ENCODE measurements at places on chromosomes 6 and 20.

DNA sequence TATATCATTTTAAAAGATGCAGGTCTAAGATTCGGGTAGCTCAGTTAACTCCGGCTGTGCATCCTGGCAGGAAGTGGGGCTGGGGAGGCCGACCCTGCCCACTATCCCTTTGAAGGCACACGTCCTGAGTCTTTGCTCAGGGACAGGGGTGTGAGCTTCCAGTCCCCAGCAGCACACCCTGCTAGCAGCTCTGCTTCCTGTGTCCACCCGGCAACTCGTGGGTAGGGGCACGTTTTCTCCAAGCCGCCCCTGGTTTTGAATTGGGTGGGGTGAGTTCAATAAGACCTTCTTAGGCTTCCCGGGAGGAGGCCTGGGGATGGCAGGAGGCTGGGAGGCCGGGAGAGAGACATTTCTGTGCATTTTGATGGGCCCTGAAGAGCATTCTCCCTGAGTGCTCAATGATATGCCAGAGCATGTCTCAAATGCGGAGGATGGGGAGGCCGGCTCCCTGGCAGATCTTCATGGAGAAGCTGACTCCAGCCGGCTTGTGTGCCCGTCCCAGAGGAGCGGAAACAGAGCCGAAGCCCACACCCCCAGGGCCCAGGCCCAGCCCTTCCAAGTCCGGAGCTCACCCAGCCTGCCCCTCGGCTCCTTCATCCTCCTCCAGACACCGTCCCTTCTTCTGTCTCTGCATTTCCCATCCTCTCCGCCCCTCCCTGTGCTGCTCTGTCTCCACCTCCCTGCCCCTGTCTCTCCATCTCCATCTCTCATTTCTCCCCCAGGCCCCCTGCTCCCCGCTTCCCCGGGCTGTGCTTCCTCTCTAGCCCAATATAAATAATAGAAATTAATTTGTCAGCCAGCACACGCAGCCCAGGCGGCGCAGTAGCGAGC, 36.3 kb upstream of the ZFAND3 start:
- DNase-seq, result no peak

DNA sequence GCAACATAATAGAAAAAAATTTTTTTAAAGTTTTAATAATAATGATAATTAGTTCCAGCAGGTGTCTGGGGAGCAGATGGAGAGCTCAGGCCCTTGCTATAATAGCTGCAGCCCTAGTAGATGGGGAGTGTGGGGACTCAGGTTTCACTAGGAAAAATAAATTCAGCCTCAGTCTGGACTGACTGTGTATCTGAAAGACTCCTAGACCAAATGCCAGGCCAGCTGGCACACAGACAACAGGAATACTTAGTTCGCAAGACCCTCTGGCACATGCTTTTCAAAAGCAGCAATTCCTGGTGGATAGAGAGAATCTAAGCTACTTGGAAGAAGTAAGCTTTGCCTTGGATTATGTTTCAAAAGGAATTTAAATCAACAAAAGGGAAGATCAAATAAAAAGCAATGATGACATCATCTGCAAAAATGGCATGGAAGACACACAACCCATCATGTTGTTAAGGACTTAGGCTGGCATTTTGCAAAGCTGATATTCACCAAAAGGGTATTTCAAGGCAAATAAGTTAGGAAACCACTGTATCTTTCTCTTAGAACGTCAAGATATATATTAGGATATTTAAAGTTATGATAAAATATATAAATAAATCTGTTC, 107.8 kb downstream of the RNGTT start:
- no peak for DNase-seq

GRCh38 chr20:62637110-62637509, 5.2 kb upstream of the SLCO4A1 start:
- no peak for DNase-seq

DNA sequence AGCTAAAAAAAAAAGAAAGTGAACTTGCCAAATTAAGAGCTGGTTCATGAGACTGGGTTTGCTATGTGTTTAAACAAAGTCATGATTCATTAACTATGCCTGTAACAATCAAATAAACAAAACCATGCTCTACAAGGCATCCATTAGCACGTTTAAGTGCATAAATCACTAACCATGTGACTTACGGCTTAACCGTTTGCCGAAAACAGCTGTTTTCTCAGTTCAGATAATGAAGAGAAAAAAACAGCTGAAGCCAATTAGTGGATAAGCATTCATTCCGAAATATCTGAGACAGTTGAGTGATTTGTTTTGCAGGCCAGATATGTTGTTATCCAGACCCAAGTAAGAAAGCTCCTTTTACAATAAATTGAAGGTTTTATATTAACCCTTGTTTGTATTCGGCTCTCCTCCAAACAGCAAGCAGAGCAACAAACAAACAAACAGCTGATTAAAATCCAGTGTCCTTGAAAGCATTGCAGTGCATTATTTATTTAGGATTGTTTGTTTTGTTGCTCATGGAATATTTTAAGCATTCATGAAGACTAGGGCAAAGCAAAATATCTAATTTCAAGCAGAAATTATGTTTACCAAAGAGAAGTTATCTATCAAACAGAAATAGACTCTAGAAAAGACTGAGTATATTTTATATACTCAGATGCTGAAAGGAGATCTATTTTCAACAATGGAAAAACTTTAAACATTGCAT, 343.5 kb downstream of the RFPL4B start:
- DNase-seq, result peak; percentile 57
